T-cell (primary cell): ENCODE measurements at places on chromosomes 11 and 22.

DNA sequence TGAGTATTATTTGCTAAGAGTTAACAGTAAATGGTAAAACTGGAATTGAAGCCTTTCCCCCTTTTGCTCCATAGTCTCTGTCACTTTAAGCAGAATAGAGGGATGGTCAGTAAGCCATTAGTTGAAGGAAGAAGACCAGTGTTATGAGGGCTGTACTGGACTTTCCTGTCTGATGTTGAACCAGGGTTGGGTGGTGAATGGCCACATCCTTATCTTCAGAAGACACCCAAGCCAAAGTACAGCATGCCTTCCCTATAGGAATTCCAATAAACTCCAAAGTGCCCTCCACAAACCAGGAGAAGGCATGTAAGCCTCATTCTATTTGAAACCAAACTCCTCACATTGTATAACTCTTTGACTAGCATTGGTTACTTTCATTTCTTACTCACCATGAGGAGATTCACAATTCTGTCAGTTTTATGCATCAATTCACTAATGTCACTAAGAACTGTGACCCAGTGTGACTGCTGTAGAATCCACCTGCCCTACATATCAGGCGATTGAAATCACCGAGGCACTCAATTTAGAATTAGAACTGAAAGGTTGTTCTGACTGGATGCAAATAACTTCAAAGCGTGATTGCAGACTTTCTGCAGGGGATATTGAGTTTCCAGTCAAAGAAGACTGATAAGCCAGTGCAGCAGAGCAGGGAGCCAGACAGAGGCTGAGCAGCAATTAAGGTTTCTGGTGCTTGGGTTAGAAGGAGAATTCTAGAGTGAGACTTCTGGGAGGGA is 107.1 kb upstream of the DDI1 start:
- DNase-seq = no peak

GRCh38 chr22:35742342-35743100 is 24.8 kb downstream of the APOL5 start:
- DNase-seq = no peak

- no peak for DNase-seq
Observed at GRCh38 chr11:128506999-128507611, 80.3 kb downstream of the ETS1 start.

- DNase-seq = no peak
Observed at GRCh38 chr22:37015587-37015878, 3.7 kb downstream of the TST start.

DNA sequence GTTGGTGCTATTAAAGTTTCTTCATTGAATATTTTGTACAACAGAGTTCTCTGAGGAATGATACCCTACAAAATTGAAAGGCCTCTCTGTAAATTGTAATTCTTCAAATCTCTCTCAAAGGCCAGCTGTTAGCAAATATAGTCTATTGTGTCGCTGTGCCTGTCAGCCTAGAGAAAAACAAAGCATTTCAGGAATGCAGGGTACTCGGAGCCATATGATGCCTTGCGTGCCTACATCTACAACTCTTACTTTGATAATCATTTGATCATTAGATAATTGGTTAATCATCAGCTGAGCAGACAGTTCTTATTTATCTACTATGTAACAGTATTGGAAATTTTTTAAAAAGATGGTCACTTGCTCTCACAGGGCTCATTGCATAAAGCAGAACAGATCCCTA is 67.3 kb downstream of the RNF169 start:
- no peak for DNase-seq
